ENCODE measurements at places on chromosomes 4 and X.

DNA sequence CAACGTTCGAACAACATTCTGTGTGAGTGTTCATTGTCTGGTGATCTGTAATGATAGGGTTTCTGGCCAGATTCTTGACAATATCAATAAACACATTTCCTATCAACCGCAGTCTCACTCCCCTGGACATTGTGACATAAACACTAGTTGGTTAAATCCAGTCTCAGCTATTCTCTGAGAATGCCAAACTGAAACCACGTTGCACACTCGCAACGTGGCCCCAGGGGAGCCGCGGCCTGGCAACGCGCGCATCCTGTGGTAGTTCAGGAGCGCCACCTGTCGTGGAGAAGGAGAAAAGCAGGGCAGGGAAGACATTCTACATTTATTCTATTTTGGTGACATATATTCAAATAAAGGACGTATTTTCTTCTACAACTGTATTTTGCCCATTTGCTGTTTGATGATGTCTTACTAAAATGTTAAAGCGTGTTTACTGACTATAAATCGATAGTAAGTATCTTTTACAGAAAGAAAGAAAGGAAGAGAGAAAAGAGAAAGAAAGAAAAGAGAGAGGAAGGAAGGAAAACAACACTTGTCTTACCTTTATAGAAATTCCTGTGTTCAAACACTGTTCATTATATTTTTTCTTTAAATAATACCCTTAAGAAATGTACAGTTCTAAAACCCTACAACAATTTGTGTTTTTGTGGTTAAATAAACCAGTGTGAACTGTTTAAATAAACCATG is 738.3 kb upstream of the FRG1 start:
- DNase-seq, result peak; percentile 5

DNA sequence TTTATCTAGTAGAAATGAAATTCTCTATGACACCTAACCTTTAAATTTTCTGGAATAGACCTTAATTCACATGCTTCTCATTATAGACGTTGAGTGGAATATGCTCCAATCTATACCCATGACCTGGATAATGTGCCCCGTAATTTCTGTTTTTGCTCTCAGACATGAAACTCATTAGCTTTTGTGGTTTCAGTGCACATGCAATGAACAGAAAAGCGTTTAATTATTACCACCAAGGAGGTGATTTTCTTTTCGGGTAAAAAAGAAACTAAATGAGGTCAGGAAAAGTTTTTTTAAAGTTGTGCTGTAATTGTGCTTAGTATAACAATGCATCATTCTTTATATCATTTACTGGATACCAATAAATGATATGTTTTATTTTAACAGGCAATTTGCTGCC is 1703.9 kb upstream of the TENM3 start:
- no peak for DNase-seq

GRCh38 chrX:48996969-48997368 is 5.1 kb downstream of the GRIPAP1 start:
- no peak for DNase-seq

- no peak for DNase-seq
Measured at GRCh38 chrX:17046478-17047097, 100.1 kb downstream of the REPS2 start.

DNA sequence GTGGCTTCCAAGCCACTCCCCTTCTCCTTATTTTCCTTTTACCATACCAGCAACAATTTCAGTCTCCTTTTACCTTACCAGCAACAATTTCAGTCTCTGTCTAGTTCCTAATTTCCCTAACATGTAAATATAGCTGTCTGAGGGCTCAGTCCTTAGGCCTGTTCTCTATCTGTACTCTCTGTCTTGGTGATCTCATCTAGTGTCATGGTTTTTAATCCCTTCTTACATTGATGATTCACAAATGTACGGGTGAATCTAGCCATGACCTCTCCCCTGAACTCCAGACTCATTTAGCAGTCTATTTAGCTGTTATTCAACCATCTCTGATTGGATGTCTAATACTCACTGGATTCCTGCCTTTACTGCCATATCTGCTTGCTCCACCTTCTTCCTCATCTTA is 7.2 kb downstream of the IL15 start:
- DNase-seq, result peak; percentile 83

DNA sequence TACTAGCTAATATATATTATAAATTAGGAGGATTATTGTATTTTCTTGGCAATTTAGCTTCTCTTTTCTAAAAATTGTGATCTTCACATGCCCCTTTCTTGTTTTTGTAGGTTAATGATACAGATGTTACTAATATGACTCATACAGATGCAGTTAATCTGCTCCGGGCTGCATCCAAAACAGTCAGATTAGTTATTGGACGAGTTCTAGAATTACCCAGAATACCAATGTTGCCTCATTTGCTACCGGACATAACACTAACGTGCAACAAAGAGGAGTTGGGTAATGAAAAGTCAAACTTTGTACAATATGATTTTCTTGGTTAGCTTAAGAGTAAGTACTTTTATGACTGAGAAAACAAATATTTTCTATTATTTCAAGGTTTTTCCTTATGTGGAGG is 74.1 kb downstream of the SLC10A6 start:
- no peak for DNase-seq

- peak; percentile 73 for DNase-seq
Measured at GRCh38 chr4:98394134-98394533, 132.9 kb downstream of the RAP1GDS1 start.

DNA sequence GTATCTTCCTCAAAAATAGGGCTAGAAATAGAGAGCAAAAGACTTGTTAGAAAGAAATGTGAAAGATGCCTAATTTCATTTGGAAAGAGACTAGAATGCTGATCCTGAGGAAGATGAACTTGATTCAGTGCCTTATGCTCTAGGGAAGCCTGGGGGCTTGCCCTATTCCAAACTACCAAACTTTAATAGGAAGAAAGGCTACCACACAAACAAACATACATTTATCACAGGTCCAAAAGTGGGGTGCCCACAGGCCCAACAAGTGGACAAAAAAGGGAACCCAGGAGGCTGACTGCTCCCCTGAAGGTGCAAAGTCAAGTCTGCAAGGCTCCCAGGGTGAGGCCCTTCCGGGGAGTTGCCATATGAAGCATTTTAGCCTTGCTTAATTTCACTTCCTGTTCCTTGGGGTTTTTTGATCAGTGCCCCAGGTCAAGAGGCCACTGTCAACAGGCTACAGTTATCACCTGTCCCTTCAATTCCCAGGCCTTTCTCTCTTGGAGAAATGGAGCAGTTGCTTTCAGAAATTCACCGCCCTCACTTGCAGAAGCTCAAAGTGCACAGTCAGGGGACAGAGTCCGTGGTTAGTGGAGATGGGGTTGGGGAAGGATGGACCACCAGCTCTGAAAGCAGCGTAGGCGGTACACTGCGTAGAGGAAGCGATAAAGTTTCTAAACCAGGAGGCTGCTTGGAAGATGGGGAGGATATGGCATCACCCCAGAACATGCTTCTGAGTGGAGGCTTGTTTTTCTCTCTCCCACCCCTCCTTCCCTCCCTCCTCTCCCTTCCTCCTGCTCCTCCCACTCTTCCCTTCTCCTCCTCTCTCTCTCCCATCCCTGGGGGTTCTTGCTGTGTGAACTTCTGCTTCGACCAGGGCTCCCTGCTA is 36.4 kb downstream of the TMEM154 start:
- no peak for DNase-seq

GRCh38 chrX:96481831-96482230 is 202.8 kb upstream of the DIAPH2 start:
- no peak for DNase-seq
